ENCODE measurements at places on chromosomes 2 and 18.

GRCh38 chr2:175840256-175840655, 161.8 kb downstream of the LNPK start:
- DNase-seq, result no peak

- DNase-seq, result no peak
Observed at GRCh38 chr2:100077456-100077855, 64.9 kb downstream of the AFF3 start.

DNA sequence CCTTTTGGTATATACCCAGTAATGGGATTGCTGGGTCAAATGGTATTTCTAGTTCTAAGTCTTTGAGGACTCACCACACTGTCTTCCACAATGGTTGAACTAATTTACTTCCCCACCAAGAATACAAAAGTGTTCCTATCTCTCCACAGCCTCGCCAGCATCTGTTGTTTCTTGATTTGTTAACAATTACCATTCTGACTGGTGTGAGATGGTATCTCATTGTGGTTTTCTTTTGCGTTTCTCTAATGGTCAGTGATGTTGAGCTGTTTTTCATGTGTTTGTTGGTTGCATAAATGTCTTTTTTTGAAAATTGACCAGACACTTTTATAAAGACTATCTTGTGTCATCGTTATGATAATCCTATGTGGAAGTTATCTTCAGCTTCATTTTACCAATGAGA, 16.0 kb upstream of the ATP8B1 start:
- DNase-seq, result no peak

GRCh38 chr18:46152808-46153617, 48.8 kb downstream of the HAUS1 start:
- DNase-seq, result no peak

- no peak for DNase-seq
Observed at GRCh38 chr2:81895620-81896250, 1591.2 kb upstream of the LRRTM1 start.

DNA sequence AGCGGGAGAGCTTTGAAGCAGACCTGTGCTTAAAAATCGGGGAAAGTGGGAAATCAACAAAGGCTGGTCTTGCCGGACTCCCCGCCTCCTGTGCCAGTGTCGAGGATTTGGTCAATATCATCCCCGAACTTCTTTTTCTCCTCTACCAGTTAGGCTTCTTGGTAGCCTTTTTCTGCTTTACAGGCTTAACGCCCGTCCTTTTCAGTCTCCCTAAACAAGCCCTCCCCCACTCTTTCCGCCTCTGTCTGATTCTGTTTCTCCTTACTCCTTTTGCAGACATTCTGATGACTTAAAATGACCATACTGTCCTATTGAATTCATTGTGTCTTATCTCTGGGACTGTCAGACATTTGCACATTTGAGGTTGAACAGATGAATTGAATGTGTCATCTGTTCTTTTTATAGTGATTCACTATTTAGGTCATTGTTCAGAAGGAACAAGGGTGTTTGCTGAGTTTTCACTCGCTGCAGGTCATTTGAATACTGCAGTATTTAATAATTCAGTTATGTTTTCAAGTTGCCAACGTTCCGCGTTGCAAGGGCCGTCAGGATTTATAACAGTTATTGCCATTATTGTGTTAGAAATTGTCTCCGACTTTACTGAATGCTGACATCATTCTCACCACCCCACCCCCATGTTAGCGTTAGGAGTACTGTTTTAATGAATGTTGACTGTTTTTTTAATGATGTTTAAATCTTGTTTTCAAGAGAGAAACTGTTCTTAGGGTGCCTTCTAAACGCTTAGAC, 1.1 kb downstream of the ITGAV start:
- DNase-seq, result peak; percentile 49

Data from heart right ventricle (tissue), 16 donors.